BJ (cell line): ENCODE measurements at places on chromosomes 6 and 20.

DNA sequence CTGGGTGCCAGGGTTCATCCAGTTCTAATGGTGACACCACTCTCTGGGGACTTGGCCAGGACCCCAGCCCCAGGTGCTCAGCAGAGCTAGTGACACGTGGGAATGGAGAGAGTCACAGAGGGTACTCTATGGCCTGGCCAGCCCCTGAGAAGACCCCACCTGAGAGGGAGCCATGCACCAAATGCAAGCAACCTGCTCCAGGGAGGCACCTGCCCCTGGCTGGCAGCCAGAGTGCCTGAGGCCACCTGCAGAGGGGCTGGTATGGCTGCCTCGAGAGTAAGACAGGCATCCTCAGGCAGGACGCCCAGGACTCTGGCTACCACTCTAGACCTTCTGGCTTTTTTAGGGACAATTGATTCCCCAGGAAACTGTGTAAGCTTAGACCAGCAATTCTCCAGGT, 38.6 kb upstream of the CST7 start:
- DNase-seq: no peak

GRCh38 chr6:31453259-31453658, 44.7 kb upstream of the MICB start:
- DNase-seq: no peak

DNA sequence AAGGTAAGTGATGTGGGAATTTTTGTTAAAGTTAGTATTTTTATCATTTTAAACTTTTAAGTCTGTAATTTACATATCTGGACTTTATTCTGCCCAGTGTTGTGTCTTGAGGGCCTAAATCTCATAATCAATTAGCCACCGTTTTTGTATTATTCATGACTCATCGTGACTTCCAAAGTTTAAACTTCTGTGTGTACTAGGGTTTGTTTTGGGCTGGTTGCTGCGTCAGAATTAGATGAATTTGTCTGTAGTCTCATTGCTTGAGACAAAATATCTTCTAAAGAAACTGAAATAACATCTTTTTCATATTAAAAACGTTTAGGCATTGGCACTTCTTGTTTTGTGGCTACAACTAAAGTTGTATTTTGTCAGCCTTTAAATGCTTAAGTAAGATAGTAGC, 41.3 kb downstream of the CDYL start:
- DNase-seq: no peak

- DNase-seq: no peak
These were observed 99.2 kb downstream of the HIVEP1 start for GRCh38 chr6:12111363-12111670.

- DNase-seq: no peak
These were observed 17.0 kb downstream of the MDGA1 start for GRCh38 chr6:37680668-37681067.

DNA sequence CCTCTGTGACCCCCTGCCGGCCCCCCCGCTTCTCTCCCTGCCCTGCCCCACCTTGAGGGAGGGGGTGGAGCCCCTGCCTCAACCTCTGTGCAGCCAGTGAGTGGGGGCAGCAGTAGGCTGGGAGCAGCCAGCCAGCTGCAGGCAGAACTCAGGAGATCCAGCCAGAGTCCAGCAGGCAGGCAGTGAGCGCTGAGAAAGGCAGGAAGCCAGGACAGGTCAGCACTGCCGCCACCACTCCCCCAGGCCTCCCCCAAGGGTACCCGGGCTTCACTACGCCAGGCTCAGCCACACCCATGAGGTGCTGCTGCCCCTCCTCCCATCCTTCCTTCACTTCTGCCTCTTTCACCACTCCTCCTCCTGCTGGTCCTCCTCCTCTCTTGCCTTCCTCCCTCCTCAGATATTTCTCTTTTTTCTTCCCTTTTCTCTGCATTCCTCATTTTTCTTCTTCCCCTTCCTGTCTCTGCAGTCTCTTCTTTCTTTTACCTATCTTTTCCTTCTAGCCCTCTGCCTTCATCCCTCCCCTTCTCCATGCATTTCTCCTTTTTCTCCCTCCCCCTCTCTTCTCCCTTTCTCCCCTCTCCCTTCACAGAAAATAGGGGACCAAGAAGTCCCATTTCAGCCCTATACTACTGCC, 11.5 kb downstream of the TMEM63B start:
- DNase-seq: no peak

- DNase-seq: peak; percentile 68
These were observed 484.0 kb upstream of the SOX4 start for GRCh38 chr6:21109391-21110178.

- DNase-seq: no peak
These were observed 54.9 kb downstream of the CEP162 start for GRCh38 chr6:84172574-84172973.

DNA sequence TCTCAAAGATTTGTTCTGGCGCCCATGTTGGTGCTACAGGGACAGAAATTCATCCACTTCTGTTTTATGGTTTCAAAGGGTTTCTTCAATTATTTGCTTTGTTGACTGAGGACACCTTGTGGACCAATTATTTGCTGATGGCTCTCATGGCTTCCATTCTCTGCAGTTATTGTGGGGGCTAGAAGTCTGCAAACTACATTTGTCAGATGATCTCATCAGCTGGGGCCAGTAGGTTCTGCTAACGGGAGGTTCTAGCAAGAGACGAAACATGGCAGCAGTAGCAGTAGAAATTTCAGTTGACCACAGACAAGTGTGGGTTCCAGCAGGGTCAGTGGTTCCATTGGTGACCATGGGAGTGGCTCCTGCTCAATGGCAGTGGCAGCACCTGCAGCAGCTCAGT, 72.8 kb upstream of the BLCAP start:
- DNase-seq: no peak

- no peak for DNase-seq
These were observed 558.4 kb upstream of the CDH4 start for GRCh38 chr20:60693496-60694133.

DNA sequence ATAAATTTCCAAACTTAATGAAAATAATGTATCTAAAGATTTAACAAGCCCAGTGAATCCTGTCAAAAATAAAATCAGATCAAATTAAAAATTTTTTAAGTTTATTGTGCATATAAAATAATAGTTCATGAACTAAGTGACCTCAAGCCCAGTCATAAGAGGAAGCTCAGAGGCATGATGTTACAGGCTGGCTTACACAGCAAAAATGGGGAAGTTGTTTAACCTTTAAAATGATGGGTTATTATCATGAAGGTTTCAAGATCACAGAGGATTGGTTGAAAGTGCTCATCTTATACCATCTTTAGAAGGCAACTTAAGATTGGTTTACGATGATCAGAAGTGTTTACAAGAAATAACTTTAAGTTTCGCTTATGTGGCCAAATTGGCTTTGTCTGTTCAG, 102.5 kb downstream of the PAK5 start:
- no peak for DNase-seq

DNA sequence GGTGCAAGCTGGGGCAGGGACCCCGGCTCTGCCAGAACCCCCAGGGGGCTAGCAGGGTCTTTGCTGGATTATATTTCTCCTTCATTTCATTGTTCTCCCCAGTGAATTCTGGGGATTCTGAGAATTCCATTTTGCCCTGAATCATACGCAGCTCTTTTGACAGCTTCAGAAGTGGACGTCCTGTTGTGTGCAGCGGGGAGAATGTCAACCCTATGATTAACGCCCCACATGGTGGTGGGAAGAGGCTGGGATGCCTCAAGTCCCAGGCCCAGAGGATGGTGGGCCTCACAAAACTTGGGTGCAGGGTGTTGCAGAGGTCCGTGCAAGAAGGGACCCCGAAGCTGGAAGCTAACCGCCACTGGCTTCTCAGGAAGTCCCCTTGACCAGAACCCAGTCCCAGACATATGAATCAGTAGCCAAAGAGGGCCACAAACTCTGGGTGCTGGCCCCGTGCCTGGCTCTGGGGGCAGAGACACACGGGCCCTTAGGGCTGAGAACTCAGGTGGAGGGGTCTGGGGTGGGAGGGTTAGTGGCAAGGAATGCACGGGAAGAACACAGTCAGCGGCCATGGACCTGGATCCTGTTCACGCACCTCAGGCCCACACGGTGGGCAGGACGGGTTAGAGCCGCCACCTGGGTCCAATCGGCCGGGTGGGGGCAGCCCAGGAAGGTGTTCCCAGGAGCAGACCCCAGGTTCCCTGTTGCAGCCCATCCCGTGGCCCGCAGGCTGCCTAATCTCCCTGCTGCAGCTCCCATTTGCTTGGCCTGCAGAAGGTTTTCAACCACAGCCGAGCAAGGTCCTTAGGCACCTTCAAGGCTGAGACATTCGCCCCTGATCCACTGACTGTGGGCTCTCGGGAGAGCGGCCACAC, 51.2 kb downstream of the YTHDF1 start:
- no peak for DNase-seq

DNA sequence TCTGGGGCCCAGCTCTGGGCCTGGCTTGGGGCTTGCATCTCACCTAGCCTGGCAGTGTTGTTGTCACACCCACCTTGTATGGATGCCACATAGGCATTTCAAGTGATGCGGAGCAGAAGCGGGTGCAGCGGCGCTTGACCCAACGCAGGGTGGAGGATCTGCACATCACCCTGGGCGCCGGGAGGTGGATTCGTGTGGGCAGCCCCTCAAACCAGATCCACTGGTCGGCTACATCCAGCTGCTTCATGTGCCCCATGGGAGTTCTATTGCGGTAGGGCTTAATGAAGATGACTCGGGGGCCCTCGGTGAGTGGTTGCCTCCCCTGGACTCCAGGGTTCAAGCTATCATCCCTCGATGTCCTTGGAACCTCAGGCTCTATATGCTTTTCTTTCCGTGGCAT, 3.2 kb downstream of the TP53TG5 start:
- DNase-seq: no peak
